ENCODE measurements at places on chromosomes 1 and 21. TPM values are rescaled to one million over a fixed set of nuclear protein-coding genes. Genes with fewer than 3 reads are reported as not detected.

- DNase-seq = no peak
Measured at GRCh38 chr1:198297281-198297680, 140.5 kb downstream of the NEK7 start.

HPCA gene
- total RNA-seq = 1.1 TPM

DNA sequence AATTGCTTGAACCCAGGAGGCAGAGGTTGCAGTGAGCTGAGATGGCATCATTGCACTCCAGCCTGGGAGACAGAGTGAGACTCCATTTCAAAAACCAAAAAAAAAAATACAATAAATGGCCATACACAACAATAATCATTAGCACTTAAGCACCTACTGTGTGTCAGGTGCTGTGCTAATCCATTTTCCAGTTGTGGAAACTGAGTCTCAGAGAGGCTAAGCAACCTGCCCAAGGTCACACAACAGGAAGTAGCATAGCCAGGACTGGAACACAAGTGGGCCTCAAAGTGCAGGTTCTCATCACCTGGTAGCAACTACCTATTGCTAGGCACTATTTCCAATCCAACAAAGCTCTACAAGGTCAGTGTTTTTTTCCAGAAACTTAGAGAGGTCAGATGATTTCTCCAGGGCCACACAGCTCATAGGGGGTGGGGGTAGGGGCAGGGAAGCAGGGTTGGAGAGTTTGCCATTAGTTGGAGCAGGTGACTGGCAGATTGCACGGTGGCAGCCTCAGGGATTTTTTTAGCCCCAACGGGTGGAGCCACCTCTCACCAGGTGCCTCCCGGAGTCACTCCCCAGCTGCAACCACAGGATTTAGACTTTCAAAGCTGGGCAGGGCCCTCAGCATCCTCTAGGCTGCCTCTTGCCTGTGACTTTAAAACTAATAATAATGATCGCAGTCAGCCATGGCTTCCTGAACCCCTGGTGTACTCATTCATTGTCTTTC is 52.5 kb upstream of the ID3 start:
- peak; percentile 25 for DNase-seq

DNA sequence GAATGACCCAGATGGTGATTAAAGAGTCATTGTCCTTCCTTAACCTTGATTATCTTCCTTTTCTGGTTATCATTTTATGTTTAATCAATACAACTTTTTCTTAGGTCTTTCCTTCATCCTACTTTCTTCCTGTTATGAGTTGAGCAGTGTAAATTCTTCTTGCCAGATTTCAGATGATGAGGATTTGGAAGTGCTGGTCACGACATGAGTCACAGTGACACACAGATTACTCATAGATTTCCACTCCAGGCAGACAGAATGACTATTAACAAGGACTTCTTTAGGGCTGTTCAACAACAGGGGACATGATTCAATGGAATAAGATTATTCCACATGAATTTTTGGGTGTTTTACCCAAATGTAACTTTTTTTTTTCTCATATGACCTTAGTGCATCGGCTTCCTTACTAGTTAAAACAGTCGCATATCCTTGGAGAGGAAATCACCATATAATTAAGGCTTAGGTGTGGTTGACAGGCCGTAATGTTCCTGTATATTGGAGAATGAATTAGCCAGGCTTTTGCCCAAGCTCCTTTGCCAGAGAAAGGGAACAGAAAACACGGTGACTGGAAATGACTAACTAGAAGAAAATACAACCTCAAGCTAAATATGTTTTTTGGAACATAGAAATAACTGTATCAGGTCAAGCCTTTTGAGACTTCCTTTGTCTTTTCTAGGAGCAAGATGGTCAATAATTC is 44.2 kb downstream of the PRRX1 start:
- no peak for DNase-seq

DCDC2B gene
- total RNA-seq = not detected

TRIM67 gene
- not detected for total RNA-seq

DNA sequence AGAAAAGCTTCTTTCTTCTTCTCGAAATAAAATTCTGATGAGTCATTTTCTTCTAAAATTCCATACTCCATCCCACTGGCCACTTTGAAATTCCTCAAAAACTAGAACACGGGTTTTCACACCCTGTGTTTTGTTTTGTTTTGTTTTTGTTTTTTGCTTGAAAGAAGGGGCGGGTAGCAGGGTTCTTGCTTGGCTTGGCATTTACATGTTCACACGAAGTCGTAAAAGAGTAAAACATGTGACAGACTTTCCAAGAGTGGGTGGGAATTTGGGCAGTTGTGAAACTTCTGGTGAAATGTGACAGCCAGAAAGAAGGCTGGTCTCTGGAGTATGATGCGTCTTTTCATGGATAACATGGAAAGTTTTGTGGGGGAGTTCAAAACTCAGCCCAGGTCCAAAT is 47.1 kb upstream of the FMN2 start:
- DNase-seq = no peak

DNA sequence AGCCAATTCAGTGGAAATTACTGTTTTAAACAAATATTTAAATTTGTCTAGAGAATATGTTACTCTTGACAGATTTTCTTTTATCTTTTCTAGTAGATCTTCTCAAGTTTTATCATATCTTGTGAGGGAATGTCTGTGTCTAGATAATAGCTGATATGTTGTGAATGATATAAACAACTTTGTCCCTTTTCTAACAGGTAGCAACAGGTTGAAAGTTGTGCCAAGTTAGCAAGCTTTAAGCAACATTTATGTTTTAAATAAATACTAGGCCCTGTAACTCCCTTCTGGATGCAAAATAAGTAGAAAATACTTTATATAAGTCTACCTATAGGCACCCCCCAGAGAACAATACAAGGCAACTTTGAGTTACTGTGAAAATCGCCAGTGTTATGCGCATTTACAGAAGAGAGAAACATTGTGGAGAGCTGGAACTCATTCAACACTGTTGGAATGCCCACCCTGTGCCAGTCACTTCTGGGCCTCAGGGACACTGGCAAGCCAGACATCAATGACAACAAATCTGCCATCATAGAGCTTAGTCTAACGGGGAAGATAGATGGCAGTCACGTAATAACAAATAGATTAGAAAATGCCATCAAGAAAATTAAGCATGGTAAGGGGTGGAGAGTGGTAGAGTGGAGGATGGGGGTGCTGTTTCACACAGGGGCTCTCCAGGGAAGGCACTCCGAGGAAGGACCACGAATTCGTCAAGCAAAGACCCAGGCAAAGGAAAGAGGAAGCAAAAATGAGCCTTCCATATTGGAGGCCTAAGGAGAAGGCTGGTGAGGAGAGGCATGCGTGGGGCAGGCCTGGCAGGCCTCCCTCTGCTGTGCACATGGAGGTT is 4.4 kb downstream of the MAP3K21 start:
- DNase-seq = no peak
